Stimulated activated CD8-positive, alpha-beta memory T cell treated with anti-CD3 and anti-CD28 coated beads, Interleukin-7, amount 100 ng/mL, for 48 hours (primary cell): ENCODE measurements at places on chromosomes 11 and 22.

DNA sequence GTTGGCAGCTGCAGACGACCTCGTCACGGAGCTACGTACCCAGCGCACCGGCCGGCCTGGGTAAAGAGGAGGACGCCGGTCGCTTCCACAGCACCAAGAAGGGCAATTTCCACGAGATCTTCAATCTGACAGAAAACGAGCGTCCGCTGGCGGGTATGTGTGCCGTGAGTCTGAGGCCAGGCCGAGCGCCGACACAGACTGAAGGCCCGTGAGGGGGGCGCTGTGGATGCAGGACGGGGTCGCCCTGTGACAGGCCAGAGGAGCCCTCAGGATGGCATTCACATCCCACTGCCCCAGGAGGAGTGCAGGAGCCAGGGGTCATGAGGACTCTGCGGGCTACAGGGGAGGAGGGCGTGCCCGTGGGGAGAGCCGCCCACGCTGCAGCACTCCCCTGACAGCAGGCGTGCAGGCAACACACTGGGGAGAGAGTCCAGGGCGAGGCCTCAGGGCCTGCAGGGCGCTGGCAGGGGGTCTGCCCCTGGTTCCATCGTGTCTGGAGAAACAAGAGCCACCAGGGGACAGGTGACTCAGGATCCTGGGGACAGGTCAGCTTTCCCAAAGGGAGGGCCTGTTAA is 53.6 kb downstream of the GRAMD4 start:
- no peak for DNase-seq

- no peak for DNase-seq
Measured at GRCh38 chr11:12529793-12530192, 144.4 kb upstream of the TEAD1 start.

GRCh38 chr11:115047631-115048030 is 369.3 kb downstream of the NXPE2 start:
- DNase-seq: no peak

DNA sequence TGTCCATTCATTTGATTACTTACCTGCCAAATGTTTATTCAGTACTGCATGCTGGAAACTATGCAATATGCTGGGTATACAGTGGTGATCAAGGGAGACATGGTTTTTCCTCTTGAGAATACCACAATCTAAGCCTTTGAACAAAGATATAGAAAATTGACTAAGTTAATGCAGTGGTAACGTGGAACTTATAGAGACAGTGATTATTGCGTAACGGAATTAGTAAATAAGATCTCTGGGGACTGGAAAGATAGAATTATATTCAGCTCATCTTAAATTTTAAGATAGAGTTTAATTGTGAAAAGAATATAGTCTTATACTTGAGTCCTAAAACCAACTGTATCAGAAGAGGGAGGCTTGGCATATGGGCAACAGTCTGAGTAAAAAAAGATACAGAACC is 129.5 kb downstream of the UVRAG start:
- DNase-seq: no peak
